Activated CD8-positive, alpha-beta memory T cell treated with anti-CD3 and anti-CD28 coated beads for 1 hour (primary cell): ENCODE measurements at places on chromosomes 4 and X.

GRCh38 chrX:10756441-10756840 lies 136.1 kb upstream of the MID1 start:
- no peak for DNase-seq

DNA sequence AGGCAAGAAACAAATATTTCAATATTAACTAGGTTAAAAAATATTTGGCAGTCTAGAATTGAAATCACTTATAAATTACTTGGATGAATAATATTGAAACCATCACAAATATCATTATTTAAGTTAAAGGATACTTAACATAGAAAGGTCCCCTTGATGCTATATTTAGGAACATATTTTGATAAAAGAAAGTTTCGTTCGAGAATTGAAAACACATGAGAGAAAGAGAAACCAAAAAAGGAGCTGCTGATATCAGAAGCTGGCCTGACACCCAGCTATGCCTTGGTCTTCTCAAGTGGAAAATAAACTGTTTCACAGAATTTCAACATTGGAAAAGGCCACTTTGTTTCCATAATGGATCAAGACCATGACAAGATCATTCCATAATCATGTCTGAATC lies 762.4 kb downstream of the DMD start:
- no peak for DNase-seq

DNA sequence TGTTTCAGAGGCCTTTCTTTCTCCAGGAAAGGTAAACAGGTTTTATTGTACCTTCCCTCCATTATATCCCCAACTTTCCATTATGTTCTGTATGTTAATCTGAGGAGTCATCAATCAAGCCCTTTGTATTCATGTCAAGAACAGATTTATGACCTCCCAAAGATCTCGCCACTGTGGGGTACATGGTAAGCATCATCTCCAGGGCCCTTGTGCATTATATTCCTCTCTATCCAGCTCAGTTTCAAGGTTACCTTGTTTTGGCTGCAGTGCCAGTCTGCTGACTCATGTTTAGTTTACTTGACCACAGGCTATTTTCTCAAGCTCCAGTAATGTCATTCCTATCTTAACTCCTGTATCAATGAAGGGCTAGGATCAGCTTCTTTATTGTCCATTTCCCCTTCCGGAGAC lies 125.1 kb upstream of the FRMPD4 start:
- DNase-seq: no peak

GRCh38 chrX:136147315-136147901 lies at the start of gene FHL1:
TSS of gene FHL1 (plus strand) at chrX:136147533.
- no peak for DNase-seq

DNA sequence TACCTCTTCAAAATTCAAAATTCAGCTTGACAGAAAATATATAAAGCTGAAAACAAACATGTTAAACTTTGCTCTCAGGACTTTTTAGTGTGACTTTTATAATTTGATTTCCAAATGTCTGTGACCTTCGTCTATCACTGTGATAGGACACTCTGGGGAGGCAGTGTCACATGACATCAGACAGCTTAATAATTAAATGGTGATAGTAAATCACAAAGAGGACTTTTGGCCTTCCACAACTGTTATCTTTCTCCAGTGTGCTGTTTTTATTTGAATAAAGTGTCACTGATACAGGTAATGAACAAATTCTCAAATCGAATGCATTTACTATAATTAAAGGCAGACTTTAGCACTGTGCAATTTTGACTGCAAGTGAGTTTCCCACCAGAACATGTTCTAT lies 83.1 kb downstream of the MID1 start:
- no peak for DNase-seq

- DNase-seq: no peak
Observed at GRCh38 chr4:67983333-67983732, 20.0 kb upstream of the TMPRSS11A start.

- no peak for DNase-seq
Observed at GRCh38 chr4:185017964-185018772, at the start of gene HELT. TSS of gene HELT (plus strand) at chr4:185018490. CDS start at chr4:185018929, 439 bp downstream.

DNA sequence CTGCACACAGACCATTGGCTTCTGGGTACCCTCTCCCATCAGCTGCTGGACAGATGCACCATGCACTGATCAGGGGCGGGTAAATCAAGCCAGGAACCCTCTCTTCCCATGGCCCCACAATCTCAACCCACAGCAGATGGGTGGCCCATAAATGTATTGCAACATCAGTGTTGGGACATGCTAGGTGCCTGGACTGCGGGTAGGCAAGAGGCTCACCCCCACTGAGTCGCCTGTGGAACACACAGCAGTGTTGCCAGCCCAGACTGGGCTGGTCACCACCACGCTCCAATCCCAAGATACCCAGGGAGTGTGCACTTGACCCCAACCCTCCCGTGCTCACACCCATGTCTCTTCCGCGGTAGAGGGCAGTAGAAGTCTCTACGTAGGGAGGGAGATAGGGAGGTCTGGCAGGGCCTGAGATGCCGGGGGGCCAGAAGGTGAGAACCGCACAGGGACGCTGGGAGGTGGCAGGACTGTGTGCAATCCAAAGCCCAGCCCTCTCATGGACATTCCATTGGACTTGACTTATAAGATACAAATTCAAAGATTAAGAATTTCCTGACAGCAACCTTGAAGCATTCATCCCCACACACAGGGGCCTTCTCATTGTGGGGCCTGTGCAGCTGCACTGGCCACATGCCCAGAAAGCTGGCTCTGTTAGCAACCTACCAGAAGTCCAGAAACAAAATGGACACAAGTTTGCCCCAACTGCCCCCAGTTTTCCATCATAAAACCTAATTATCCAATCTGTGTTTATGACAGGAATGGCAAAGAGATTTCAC lies 183.7 kb downstream of the NSUN7 start:
- DNase-seq: no peak

DNA sequence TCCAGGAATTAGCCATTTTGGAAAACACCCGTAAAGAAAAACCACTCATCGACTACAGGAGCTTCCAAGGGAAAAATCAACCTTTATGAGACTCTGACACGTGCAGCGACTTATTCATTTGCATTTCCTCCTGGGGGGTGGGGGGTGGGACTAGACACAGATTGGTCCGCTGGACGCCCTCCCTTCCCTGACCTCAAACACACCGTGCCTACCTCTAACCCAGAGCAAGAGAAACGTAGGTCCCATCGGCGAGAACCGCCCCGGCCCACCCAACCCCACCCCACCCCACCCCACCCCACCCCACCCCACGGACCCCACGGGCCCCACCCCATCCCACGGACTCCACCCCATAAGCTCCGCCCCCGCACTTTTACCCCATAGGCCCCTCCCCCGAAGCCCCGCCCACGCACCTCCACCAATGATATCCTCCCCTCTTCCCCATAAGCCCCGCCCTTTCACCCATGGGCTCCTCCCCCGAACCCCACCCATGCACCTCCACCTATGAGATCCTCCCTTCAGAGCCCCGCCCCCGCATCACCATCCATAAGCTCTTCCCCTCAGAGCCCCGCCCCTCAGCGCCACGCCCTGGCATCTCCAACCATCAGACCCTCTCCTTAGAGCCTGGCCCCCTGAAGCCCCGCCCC lies 1.1 kb downstream of the GTPBP6 start:
- no peak for DNase-seq

DNA sequence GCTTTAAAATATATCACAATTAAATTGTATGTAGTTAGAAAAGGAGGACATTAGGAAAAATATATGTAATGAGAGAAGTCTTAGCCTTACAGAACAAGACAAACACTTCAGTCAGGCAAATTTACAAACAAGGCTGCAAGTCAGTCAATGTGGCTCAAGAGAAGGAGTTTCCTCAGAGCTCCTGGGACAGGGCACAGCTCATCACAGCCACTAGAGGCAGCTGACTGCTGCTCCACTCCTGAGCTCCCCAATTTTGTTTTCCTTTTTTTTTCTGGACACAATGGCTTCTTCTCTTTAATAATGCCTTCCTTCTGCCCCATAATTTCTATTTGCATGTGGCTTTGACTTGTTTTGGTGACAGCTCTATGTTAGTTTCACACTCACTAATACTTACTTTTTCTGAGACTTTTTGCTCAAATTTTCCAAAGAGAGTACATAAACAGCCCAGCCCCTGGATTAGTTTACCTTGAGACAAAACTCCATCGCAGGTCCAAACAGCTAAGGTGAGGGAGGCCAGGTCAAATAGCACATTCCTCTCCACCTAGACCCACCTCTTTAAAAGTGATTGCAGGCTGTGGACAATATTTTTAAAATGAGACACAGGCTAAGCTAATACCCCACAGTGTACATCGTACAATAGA lies 850.4 kb upstream of the FRG1 start:
- DNase-seq: no peak

GRCh38 chr4:101833480-101833879 lies 43.0 kb downstream of the BANK1 start:
- DNase-seq: no peak

DNA sequence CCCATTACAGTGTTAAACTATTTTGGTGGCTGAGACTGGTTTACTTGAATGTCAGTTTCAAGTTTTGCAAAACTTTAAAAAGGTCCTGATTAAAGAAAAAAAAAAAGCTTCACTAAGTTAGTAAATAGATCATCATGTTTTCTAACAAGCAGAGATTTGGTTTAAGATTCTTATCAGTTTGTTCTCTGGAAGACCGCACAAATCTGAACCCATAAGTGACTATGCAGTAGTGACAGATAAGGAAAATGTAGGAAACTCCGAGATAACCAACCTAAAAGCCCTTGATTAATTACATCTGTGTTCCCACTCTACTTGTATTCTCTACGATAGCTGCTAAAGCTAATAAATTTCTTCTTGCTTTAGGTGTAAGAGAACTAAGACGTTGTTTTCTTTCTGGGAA lies 1799.8 kb upstream of the ADGRL3 start:
- no peak for DNase-seq

- DNase-seq: no peak
Observed at GRCh38 chrX:6134255-6134654, 94.4 kb downstream of the NLGN4X start.

DNA sequence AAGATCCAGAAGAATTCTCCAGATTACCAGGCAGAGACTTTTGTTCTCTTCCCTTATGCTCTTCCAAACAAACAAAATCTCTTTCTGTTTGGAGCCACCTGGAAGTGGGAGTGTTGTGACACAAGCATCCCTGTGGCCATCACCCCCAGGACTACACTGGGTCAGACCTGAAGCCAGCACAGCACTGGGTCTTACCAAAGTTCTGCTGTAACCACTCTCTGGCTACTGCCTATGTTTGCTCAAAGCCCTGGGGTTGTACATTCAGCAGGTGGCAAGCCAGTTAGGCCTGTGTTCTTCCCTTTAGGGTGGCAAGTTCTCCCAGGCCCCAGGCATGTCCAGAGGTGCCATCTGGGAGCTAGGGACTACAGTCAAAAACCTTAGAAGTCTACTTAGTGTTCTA lies 43.7 kb upstream of the MAOA start:
- DNase-seq: no peak

DNA sequence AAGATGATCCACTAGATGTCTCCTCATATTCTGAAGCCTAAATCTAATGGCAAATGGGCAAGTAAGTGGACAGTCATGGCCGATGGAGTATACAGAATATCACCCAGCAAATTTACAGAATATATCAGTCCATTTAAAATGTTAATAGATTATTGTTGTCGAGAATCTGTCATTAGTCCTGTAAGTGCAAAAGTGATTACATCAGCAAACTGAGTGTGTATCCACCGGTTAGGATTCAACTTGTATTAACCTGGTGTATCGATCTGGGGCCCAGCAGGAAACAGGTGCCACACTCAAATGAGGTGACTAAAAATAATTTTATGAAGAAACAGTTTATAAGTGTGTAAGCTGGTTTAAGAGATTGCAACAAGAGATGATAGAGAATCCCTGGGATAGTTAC lies 367.9 kb upstream of the FAM47C start:
- DNase-seq: no peak

- no peak for DNase-seq
Observed at GRCh38 chrX:149877636-149878035, 3.3 kb upstream of the MAGEA8 start.

DNA sequence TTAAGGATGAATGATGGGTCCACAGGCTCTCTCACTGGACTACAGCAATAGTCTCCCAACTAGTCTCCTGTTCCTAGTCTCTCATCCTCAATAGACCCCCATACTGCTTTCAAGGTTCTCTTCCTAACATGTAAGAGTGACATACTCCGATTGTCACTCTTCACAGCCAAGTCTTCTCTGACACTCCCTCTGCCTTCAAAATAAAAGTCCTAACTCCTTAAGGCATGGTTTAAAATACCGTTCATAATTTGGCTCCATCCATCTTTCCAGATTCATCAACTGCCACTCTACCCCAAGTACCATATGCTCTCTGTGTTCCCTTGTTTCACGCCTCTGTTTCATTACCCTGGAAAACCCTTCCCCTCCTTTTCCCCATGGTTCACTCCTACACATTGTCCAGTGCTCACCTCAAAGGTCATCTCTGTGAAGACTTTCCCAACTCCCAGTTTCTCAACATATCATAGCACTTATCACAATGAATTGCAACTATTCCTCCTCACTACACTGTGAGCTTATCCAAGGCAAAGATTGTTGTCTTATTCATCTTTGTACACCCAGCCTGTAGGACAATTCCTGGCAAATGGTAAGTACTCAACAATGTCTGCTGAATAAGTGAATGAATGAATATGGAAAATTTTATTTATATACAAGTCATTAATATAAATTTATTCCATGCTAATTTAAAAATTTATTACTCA lies 26.0 kb downstream of the SMARCA1 start:
- no peak for DNase-seq

- no peak for DNase-seq
Observed at GRCh38 chr4:1633993-1634392, 50.1 kb downstream of the FAM53A start.

GRCh38 chr4:139684351-139684750 lies 18.7 kb downstream of the MGST2 start:
- no peak for DNase-seq

GRCh38 chr4:73868206-73869129 lies 725 bp upstream of the CXCL1 start:
- no peak for DNase-seq

DNA sequence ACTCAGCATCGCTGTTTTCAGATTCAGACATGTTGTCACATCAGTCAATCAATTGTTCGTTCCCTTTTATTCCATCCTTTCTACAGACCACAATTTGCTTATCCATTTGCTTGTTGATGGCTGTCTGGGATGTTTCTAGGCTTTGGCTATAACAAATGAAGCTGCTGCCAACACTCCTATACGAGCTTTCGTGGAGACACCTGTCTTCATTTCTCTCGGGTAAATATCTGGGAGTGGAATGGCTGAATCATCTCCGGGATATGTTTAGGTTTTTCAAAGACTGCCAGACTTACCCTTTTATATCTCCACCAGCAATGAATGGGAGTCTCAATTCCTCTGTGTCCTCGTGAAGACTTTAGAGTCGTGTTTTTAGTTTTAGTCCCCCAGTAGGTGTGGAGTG lies 118.9 kb downstream of the SORCS2 start:
- DNase-seq: no peak

- no peak for DNase-seq
Observed at GRCh38 chr4:120658772-120659171, 263.8 kb downstream of the PRDM5 start.

GRCh38 chr4:77833126-77833724 lies 14.1 kb upstream of the CNOT6L start:
- no peak for DNase-seq

- no peak for DNase-seq
Observed at GRCh38 chr4:5470318-5471198, 237.8 kb downstream of the EVC2 start.
